NCI-H1105 treated with DMSO at 0.1 percent for 48 hours (cell line): ENCODE measurements at places on chromosomes 7 and 10.

DNA sequence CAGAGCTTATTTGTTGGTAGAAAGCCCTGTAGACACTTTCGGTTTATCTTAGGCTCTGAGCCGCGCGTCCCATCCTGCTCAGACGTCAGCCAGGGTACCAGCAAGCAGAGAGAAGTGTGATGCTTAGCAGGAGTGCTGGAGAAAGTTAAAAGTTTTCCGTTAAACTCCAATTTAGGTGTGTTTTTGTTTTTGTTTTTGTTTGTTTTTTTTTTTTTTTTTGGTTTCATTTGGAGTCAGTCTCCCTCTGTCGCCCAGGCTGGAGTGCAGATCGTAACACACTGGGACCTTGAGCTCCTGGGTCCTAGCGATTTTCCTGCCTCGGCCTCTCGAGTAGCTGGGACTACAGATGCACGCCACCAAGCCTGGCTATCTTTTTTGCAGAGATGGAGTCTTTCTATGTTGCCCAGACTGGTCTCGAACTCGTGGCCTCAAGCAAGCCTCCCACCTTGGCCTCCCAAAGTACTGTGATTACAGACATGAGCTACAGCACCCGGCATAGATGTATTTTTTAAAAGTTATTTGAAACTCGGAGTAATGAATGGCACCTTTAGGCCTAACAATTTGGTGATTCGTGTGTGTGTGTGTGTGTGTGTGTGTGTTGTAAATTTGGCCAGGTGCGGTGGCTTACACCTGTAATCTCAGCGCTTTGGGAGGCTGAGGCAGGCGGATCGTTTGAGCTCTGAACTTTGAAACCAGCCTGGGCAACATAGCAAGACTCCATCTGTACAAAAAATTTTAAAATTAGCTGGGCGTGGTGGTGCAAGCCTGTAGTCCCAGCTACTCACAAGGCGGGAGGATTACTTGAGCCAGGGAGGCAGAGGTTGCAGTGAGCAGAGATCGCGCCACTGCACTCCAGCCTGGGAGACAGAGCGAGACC, 1.3 kb upstream of the HIP1 start:
- DNase-seq, result no peak

DNA sequence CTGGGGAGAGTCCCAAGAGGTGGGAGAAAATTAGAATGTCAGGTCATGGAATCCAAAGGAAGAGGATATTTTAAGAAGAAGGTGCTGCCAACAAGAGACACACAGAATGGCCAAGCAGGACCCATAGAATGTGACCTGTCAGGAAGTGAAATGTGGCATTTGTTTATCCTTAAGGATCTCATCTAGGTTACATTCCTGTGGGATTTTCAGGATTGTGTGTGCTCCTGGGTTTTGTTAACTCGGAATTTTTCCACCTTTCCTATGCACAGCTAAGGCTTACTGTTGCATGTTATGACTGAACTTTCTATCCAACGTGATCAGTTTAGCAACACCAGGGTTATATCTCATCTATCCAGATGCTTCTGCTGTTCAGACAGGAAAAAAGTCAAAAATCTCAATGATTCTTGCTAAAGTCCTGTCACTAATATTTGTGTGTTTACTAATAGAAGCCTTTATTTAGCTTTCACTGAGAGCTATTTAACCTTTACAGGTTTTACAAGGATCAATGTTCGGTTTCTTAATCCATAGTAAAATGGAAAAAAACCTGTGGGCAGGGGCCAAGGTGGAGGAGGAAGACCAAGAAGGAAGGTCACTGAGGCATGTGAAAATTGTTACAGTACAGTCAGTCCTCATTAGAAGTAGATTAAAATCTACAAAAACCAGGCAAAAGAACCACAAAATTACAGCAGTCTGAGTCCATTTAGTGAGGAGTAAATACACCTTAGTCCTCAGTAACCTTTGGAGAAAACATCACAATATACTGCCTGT, 437.8 kb upstream of the NPVF start:
- no peak for DNase-seq

DNA sequence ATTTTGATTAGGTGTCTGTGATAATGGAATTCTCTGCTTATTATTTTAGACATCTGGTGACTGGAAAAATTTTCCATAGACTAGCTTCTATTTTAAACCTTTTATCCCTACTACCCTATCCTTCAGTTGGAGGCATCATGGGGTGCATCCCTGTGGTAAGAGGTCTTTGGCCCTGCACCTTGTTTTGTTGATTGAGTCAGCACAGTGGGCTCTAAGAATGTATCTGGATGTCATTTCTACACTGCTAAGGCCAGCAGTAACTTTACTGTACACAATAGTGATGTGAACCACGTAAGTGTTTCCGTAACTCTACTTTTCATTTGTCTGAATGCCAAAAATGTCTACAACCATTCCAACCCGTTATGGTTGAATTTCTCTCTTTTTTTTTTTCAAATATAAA, 75.6 kb downstream of the ADAM22 start:
- no peak for DNase-seq

DNA sequence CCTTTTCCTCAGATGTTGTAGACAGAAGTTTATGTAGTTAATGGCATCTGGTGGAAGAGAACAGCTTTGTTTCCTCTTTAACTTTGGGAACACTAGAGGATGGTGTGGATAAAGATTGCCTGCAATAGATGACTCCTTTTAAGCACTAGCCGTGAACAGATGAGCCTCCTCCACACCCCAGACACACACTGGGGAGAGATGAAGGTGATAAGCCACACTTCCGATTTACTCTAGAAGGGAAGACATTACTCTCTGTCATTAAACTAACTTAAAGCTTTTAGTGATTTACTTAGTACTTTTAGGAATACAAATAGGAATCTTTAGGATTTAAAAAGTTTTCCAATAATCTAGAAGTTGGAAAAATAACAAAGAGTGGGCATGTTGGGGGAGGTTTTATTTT, 6.8 kb downstream of the HSPA14 start:
- DNase-seq, result no peak

GRCh38 chr10:77618117-77618516, 19.5 kb downstream of the KCNMA1 start:
- no peak for DNase-seq

DNA sequence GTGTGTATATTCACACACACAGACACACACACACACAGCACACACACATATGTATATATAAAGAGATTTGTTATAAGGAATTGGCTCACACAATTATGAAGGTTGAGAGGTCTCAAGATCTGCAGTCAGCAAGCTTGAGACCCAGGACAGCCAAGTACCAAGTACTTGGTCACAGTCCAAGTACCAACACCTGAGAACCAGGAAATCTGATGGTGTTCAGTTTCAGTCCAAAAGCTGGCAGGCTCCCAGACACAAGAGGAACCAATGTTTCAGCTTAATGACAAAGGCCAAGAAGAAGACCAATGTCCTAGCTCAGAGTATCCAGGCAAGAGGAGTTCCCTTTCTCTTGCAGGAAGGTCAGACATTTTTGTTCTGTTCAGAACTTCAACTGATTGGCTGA, 780.2 kb downstream of the MAGI2 start:
- DNase-seq, result peak; percentile 5

DNA sequence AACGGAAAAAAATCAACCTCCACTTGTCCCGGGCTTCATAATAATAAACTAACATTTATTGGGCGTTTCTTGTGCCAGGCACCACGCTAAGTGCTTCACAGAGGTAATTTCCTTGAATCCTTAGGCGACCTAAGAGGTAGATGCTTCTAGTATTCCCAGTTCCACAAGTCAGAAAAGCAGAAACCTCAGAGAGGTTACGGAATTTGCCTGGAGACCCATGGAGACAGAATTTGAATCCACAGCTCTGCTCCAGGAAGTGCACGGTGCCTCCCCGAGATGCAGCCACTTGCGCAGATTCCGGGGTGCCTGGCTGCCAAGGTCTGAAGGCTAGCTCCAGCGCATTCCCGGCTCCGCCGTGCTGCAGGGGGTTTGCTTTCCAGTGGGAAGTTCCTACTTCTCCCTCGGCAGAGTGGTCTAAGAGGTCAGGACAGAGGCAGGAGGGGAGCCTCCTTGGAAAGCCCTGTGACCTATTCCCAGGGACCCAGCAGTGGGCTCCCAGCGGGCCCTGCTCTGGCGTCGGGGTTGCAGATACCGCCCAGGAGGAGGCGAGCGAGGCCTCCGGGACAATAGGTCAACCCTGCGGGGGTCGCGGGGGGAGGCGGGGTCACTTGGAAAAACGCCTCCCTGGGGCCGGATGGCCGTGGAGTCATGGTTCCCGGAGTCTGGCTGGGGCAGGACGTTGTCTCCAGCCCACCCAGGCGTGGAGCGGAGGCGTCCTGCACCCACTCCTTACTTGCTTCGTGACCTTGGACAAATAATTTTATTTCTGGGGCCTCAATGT, 10.1 kb upstream of the NKX2-3 start:
- no peak for DNase-seq
